ENCODE measurements at places on chromosomes 3 and 15.

DNA sequence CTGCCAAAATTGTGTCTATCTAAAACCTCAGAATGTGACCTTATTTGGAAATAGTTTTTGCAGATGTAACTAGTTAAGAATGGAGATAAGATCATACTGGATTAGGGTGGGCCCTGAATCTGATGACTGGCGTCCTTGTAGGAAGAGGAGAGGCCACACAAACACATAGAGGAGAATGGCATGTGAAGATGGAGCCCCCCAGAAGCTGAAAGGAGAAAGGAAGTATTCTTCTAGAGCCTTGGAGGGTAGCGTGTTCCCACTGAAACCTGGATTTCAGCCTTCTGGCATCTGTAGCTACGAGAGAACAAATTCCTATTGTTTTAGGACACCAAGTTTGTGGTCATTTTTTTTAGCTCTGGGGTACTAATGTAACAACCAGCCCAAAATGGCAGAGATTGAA is 423.0 kb upstream of the TPM1 start:
- DNase-seq = no peak

DNA sequence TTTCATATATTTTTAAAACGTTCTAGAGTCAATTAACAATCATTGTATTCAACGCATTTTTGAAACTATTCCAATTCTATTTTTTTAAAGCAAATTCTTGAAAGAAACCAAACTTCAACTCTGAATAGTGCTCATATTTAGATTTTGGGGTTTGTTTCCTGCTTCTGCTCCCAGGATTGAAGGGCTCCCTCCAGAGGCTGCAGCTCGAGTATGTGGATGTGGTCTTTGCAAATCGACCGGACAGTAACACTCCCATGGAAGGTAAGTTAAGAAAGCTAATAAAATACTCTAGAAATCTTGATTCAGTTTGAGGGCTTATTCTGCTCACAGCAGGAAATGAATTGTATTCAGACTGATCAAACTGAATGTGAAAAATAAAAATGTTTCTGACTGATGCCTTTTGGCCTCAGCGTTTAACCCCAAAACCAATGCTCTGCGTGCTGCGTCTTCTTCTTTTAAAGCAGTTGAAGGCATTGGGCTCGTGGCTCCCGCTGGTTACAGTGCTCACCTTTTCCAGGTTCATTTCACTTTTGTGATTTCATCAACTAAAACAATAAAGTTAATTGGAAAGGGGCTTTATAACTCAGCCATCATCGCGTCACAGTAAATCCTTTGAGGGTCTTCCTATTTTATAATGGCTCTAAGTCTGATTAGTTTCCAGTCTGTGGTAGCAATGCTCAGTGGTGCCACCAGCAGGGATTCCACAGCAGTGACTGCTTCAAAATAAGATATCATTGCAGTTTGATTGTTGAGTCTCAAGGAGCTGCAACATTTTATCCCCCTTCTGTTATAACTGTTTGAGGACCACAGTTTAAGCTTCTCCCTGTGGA is 80.1 kb downstream of the SSR3 start:
- no peak for DNase-seq

DNA sequence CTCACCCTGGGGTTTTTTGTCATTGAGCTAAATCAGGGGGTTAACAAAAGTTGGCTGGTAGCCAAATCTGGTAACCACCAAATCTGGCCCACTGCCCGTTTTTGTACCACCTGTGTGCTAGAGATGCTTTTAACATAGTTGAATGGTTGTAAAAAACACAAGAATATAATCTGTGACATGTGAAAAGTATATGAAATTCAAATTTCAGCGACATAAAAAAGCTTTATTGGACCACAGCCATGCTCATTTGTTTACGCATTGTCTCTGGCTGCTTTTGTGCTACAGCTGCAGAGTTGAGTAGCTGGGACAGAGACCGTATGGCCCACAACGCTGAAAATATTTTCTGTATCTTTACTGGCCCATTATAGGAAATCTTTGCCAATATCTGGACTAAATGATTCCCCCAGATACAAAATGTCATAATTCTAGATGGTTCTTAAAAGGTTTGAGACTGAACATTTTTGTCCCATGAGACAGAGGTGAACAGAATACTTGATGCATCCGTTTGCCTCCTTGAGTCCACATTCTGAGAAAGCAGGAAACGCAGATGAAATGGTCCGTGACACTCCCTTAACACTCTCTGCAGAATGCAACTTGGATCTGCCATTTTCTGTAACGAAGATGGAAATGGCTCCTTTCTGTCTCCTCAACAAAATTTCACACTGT is 120.9 kb upstream of the PDZRN3 start:
- DNase-seq = no peak

- no peak for DNase-seq
These were observed 6.1 kb downstream of the GATA2 start for GRCh38 chr3:128486681-128487537.

- DNase-seq = no peak
These were observed 132.3 kb downstream of the LMLN start for GRCh38 chr3:198092276-198092675.

GRCh38 chr3:127461286-127461910 is 129.1 kb downstream of the TPRA1 start:
- no peak for DNase-seq

GRCh38 chr15:73318463-73319351 is 50.1 kb downstream of the HCN4 start:
- no peak for DNase-seq

DNA sequence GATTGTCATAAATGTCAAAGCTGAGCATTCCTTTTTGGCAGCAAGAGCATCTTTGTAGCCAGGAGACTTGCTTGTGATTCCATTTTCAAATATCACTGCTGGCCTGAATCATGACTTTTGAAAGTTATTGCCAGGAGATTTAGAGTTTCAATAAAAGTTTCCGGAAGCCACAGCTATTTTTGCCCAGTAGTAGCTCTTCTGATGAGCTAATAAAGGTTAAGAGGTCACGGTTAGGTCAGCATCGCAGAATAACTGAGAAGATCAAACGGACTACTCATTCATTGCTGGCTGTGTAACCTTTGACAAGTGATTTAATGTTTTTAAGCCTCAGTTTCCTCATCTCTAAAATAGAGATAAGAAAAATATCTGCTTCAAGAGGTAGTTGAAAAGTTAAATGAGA is 105.1 kb upstream of the ETV5 start:
- DNase-seq = no peak

DNA sequence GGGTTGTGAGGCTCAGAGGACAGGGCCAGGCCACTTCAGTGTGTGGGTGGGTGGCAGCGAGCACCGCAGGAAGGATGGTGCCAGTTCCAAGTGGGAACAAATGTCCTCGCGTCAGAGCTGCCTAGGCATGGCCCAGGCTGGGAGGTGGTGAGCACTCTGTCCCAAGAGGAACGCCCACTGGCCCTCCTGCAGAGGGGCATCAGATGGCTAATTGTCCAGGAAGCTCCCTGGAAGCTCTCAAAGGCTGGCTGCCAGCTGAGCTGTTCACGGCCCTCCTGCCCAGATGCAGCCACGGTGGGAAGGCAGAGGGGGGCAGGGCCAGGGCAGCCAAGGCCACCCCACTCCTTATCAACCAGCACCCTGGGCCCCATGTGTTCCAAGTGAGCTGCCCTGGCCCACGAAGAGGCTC is 55.2 kb downstream of the IQSEC1 start:
- no peak for DNase-seq

DNA sequence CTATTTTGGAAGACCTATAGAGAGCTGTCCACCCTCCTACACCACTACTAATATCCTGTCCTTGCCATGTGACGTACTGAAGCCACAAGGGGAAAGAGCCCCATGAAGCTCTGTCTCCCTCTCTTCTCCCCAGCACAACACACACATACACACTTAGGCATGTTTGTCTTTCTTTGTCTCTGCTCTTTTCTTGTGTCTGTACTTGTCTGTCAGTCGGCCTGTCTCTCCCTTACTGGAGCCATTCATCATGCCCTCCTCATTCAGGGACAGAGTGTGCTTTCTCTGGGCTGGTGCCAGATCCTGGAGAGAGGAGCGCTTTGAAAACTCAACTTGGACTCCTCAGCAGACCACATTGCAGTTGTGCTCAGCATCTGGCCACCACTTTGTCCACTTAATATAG is 47.6 kb downstream of the PSMD6 start:
- no peak for DNase-seq

- DNase-seq = no peak
These were observed 207.9 kb upstream of the GADL1 start for GRCh38 chr3:31102196-31102879.

DNA sequence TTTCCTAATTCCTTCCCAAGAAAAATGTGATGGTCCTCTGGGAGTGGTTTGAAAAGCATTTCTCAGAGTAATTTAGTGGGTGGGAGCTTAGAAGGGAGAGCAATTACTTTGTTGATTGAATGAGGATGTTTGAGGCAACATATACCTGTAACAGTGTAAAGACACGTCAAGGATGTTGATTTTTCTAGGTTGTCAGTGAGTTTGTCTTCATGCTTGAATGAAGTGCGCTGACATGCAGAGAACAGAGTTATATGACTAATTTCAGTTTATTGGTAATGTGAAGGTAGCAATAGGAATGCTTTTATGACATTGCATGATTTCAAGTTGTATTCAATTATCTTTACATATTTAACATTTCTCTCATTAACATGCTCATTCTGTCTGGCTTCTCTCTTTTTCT is 286.9 kb downstream of the NFKBIZ start:
- no peak for DNase-seq

GRCh38 chr15:96363707-96364106 is 33.2 kb downstream of the NR2F2 start:
- DNase-seq = no peak
